Activated CD4-positive, alpha-beta T cell treated with anti-CD3 and anti-CD28 coated beads, Interleukin-2, amount 50 U/mL, for 4 hours (primary cell): ENCODE measurements at places on chromosomes 3 and 15.

DNA sequence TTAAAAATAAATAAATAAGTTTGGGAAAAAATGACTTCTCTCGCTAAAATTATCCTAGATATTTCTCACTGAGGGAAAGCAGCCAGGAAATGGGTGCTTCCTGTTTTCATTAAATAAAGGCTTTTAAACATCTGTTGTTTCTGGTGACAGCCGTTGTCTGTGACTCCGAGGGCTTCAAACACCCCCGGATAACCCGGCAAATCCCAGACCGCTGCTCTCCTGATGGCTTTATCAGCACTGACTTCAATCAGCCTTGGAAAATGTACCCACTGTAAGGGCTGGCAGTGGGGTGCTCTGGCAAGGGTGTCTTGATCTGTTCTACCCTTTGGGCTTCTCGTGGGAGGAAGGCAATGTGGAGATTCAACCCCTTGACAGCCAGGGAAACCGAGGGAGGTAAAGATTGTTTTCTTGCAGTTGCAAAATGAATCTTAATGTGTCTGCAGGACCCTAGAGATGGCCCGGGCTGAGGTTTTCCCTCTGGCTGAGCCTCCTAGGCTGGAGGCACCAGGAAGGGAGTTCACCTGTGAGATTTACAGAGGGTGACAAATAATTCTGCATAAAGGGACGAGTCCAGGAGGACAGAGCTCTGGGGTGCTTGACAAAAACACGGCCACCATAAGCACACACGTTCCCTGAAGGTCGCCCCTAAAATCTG is 33.6 kb upstream of the SEC13 start:
- DNase-seq: no peak

GRCh38 chr15:70426096-70426821 is 328.5 kb upstream of the TLE3 start:
- DNase-seq: no peak

DNA sequence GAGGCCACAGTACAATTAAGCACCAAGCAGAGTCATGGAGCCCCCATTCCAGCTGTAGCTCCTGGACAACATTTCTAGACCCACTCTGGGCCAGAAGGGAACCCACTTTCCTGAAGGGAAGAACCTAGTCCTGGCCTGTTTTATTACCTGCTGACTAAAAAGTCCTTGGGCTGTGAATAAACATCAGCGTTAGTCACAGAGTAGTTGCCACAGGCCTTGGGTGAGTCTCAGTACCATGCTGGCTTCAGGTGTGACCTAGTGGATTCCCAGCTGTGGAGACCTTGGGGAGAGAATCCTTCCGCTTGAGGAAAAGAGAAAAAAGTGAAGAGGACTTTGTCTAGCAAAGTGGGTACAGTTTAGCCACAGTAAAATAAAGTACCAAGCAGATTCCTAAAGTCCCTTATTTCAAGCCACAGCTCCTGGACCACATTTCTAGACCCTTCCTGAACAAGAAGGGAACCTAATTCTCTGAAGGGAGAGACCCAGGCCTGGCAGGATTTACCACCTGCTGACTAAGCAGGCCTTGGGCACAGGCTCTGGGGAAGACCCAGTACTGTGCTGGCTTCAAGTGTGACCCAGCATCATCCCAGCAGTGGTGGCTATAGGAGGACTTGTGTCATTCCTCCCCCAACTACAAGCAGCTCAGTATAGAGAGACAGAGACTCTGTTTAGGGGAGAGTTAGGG is 118.3 kb upstream of the KCNH8 start:
- DNase-seq: no peak

- no peak for DNase-seq
Observed at GRCh38 chr3:196621611-196622010, 17.9 kb upstream of the NRROS start.

GRCh38 chr3:195142519-195142918 is 128.4 kb downstream of the XXYLT1 start:
- DNase-seq: no peak
